Stimulated activated CD8-positive, alpha-beta memory T cell treated with anti-CD3 and anti-CD28 coated beads, Interleukin-15, amount 100 ng/mL, for 24 hours (primary cell): ENCODE measurements at places on chromosomes 2 and 18.

GRCh38 chr18:7957297-7957696 lies 390.2 kb downstream of the PTPRM start:
- DNase-seq = no peak

DNA sequence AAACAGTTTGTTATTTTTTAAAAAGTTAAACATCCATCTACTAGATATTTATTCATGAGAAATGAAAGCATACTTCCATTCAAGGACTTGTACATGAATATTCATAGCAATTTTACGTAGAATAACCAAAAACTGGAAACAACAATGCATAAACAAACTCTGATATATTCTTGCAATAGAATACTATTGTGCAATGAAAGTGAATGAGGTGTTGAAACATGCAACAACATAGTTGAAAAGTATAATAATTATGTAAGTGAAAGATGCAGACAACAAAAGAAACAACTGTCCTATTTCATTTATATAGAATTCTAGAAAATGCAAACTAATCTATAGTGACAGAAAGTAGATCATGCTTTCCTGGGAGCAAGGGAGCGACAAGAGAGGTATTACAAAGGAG lies 206.6 kb upstream of the KLHL29 start:
- no peak for DNase-seq

DNA sequence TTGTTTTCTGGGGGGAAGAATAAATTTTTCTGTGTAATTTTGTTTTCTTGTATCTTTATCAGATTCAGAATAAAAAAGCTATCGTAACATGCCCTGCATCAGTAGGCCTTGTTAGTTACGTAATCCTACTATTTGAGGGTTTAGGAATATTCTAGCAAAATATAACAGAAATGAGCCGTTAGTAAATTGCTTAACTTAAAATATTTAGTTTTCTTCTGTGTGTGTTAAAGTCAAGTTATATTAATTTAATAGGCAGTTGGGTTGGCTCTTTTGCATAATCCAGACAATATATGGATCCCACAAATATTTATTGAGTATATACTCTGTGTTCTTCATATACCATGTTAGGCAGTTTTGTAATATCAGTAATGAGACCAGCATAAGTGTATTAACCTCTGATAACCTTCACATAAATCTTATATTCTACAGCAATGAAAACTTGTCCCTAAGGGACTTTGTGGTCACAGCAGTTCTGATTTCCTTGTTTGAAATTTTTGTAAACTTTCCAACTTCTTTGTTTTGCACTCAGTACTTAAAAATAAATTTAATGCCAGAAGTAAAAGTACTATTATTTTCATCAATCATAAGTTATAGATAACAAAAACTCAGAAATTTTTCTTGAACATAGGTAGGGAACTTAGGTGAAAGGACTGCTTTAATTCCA lies 151.9 kb downstream of the FMNL2 start:
- no peak for DNase-seq

DNA sequence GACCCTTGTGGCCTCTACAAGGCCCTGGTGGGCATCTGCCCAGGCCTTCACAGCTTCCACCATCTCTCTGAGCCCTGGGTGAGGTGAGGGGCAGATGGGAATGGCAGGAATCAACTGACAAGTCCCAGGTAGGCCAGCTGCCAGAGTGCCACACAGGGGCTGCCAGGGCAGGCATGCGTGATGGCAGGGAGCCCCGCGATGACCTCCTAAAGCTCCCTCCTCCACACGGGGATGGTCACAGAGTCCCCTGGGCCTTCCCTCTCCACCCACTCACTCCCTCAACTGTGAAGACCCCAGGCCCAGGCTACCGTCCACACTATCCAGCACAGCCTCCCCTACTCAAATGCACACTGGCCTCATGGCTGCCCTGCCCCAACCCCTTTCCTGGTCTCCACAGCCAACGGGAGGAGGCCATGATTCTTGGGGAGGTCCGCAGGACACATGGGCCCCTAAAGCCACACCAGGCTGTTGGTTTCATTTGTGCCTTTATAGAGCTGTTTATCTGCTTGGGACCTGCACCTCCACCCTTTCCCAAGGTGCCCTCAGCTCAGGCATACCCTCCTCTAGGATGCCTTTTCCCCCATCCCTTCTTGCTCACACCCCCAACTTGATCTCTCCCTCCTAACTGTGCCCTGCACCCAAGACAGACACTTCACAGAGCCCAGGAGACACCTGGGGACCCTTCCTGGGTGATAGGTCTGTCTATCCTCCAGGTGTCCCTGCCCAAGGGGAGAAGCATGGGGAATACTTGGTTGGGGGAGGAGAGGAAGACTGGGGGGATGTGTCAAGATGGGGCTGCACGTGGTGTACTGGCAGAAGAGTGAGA lies 2.0 kb downstream of the PROC start:
- DNase-seq = no peak
